ENCODE measurements at places on chromosomes 11 and 22. TPM values are rescaled to one million over a fixed set of nuclear protein-coding genes. Genes with fewer than 3 reads are reported as not detected.

DNA sequence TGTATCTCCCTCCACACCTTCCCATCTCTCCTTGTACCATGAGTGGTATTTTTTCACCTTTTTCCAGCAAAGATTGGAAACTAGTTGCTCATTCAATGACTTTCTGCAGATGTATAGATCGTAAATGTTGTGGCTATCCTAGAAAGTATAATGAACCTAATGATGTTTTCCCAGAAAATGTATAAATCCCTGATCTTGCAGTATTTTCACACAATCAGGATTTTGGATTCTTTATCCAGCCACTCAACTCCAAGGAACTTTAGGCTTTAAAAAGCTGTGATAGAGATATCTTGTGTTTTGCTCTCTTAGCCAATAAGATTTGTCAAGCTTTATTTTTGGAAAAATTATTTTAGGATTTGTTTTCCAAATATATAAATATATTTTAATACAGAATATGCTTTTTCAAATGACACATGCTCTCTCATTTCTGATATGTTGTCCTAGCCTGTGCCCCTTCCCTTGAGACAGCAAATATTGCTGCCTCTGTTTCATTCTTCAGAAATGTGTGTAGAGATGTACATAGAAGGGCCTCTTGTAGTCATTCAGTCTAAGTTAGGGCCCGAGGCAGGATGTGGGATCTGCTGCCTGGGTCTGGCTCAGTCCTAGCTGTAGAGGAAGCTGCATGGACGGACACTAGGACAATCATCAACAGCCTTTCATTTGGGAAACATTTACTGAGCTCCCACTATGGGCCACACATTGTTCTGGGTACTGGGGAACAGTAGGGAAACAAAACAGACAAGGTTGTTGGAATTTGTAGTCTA is 62.4 kb downstream of the NAV2 start:
- peak; percentile 7 for DNase-seq

GRCh38 chr11:99349151-99349673 is 328.5 kb downstream of the CNTN5 start:
- DNase-seq, result no peak

GRCh38 chr11:46676436-46677158 is 23.8 kb downstream of the ARHGAP1 start:
- DNase-seq, result no peak

DNA sequence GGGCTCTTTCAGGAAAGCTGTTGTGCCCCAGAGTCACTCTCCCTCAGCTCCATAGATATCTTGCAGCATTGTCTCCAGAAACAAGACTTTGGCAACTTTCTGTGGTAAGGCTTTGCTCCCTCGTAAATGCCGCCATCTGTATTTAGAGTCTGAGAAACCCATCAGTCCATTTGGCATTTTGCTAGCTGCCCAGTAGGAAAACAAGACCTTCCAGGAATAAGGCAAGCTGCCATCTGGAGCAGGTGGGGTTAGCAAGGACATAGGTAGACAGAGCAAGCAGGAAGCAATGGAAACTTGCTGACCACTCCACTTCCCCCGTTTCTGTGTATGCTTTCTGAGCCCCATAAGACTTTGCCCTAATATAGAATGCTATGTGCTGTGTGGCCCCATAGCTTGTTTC is 131.9 kb downstream of the SPATA19 start:
- no peak for DNase-seq

DNA sequence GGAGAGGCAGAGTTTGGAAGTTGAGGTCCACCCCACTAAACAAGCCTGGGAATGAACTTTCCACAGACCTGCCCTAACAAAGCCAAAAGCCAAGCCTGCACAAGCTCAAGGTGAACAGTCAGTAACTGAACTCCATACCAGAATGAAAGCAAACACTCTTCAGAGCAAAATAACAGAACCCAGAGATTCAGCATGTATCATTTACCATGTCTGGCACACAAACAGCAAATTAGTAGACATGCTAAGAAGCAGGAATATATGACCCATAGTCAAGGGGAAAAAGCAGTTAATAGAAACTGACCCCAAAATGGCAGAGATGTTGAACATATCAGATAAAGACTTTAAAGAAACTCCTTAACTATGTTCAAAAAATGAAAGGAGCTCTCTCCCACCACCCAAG is 31.3 kb downstream of the TBX1 start:
- DNase-seq, result no peak

DNA sequence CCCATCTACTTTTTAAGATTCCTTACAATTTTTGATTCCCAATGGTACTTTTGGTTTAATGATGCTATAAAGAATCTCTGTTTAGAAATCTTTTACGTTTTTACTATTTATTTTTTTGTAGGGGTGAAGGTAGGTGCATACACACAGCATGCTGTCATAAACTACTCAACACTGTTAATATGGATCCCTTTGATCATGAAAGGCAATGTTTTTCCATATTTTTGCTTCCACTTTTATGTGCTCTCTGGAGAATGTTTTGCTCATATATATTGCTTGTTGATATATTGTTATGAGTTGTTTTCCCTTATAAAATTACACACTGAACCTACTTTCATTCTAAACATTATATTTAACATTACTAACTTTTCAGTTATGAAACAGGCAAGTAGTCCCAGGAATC is 123.6 kb upstream of the TP53AIP1 start:
- no peak for DNase-seq

DNA sequence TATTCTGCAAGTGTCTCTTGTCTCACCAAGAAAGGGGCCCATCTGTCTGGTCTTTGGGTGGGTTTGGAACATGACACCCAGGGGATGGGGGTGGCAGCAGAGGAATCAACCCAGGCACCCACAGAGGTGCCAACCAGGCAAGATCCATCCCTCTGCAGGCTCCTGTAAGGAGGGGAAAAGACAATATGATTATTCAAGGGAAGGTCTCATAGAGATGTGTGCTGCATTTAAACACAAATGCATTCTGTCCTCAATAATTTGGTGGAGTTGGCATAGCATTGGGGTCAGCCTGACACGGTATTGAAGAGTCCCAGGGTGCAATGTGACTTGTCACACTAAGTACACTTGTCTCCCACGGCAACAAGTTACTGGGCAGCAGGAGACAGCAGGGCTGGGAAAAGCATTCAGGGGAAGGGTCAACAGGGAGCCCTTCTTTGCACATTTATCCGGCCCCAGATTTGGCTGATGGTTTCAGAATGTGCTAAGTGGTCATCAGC is 33.1 kb upstream of the SPON1 start:
- no peak for DNase-seq

- DNase-seq, result no peak
Observed at GRCh38 chr11:106011481-106011880, 10.6 kb downstream of the MSANTD4 start.

GRCh38 chr22:19995611-19996339 is 20.8 kb downstream of the ARVCF start:
- DNase-seq, result no peak

DNA sequence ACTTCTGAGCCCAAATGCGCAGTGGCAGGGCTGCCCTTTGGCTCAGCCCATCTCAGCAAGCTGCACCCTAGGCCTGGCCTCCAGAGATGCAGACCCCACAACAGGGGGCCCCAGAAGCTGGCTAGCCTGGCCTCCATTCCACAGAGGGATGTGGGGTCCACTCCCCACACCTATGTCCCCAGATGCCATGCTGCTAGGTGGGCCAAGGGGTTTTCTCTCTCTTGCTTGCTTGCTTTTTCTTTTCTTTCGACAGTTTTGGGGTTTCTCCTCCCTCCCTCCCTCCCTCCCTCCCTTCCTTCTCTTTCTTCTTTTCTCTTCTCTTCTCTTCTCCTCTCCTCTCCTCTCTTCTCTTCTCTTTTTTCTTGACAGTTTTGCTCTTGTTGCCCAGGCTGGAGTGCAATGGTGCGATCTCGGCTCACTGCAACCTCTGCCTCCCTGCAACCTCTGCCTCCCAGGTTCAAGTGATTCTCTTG is 9.6 kb downstream of the SCARF2 start:
- DNase-seq, result no peak

DNA sequence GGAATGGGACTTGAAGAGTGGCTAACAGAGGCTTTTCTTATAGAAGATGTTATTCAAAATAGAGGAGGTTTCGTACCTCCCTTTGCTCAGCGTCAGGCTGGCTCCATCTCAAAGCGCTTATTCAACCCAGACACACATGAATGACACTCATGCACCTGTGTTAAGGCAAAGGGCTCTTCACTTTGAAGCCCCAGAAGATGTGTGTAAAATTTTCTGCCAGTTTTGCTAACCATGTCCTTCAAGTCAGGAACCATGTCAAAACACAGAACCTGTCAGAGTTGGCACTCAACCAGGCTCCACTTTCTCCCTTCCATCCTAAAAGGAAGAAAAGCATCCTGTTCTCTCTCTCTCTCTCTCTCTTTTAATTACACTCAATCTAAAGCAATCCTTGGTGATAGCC is 352.8 kb upstream of the NARS2 start:
- DNase-seq, result no peak

- peak; percentile 36 for DNase-seq
Observed at GRCh38 chr11:46422588-46422987, 31.0 kb upstream of the CHRM4 start.

Gene TRIM6
- 5.0 TPM for total RNA-seq

Gene TANGO2
- total RNA-seq, result 60.5 TPM

Gene FOLR1
- not detected for total RNA-seq

Gene CARNS1
- under 0.01 TPM for total RNA-seq

Gene SLC22A25
- total RNA-seq, result not detected

Gene OR56A1
- total RNA-seq, result not detected

Gene CAPN5
- 8.1 TPM for total RNA-seq

Gene ENTHD1
- total RNA-seq, result not detected

Gene POU2AF3
- not detected for total RNA-seq

Gene RAB39A
- not detected for total RNA-seq

Gene PANX3
- total RNA-seq, result not detected

Measured in IMR-90 (cell line).